Diencephalon (tissue), 1 donor: ENCODE measurements at places on chromosomes 1 and 21. TPM values are rescaled to one million over a fixed set of nuclear protein-coding genes. Genes with fewer than 3 reads are reported as not detected.

Gene PBX1
- total RNA-seq = 142 TPM

Gene GPR25
- 0.46 TPM for total RNA-seq

Gene MAP10
- 8.1 TPM for total RNA-seq

Gene CCSAP
- 73.1 TPM for total RNA-seq

Gene KCNQ4
- total RNA-seq = 1.4 TPM

Gene HAO2
- not detected for total RNA-seq

Gene NR1I3
- total RNA-seq = not detected

Gene RIPPLY3
- 0.23 TPM for total RNA-seq

Gene KCNJ10
- total RNA-seq = 5.5 TPM

Gene SPRR2G
- not detected for total RNA-seq

Gene VHLL
- 0.69 TPM for total RNA-seq

Gene TCHH
- total RNA-seq = 0.23 TPM

Gene HSD11B1
- total RNA-seq = 0.46 TPM
